ENCODE measurements at places on chromosomes 6 and 20. TPM values are rescaled to one million over a fixed set of nuclear protein-coding genes. Genes with fewer than 3 reads are reported as not detected.

DNA sequence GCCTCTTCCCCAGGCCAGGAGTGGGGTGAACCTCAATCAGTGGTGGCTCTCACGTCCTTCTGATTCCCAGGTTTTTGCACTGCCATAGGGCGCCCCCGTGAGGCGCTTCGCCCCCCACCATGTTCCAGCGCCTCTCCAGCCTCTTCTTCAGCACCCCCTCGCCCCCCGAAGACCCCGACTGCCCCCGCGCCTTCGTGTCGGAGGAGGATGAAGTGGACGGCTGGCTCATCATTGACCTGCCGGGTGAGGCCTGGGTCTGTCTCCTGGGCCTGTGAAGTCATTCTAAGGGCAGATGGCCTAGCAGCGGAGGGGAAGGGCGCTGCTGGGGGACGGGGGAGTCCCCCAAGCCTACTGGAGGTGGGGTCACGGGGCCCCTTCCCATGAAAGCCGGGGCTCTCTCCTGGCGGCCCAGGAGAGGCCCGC is 4.5 kb downstream of the TP53INP2 start:
- peak; percentile 73 for DNase-seq

DNA sequence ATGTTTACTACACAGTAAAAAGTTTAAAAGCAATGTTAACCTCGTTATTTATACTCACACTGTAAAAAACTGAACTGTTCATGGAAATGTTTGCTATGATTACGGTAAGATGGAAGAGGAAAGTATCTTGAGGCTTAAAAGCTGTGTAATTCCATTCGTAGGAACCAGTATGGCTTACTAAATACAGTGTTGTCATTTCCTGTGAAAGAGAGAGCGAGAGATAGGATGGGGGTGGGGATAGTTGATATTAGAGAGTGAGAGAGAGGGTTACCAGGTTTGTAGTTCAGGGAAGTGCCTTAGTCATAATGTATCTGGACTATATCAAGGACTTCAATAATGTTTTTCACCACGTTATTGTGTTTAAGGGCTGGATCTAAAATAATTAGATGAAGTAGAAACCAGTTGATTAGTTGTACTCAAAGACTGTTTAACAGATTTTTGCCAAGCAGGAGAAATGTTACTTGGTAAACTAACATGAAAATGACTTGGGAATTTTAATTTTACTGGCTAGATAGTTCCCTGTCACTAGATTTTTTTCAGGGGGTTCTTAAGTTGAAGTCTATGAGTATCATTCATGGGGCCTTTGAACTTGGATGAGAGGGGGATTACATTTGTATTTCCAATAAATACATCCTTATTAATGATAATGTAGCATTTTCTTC is 30.4 kb downstream of the AFDN start:
- peak; percentile 58 for DNase-seq

The TINAG gene
- total RNA-seq, result not detected

DNA sequence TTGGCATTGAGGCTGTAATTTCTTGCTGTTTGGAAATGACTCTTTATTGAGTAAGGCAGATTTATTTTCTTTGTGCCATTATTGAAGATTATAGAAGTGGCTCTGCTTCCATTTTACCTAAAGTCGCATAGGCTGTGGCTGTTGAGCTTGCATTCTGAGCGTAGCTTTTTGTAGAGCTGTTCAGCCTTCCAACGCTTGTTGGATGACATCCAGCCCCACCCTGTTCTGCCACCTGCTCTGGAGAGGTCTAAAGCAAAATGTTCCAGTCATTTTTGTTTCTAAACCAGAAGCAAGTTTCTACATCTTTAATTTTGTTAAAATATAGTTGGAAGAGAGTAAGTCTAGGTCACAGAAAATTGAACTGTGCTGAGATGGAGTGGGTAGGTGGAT is 24.4 kb downstream of the UST start:
- DNase-seq, result no peak
